ENCODE measurements at places on chromosomes 6 and 20.
A peak's percentile ranks its signal among the peaks of the same experiment; 100 is the strongest.

GRCh38 chr6:72781624-72782023 lies 159.8 kb downstream of the KCNQ5 start:
- H3K4me1 ChIP-seq = no peaks in the 10 kb centered on the region
- H3K36me3 ChIP-seq = no peaks in the 10 kb centered on the region
- H3K27ac ChIP-seq = no peak overlapping the region
- H3K27me3 ChIP-seq = no peaks in the 10 kb centered on the region
- no peak overlapping the region for H3K4me3 ChIP-seq

DNA sequence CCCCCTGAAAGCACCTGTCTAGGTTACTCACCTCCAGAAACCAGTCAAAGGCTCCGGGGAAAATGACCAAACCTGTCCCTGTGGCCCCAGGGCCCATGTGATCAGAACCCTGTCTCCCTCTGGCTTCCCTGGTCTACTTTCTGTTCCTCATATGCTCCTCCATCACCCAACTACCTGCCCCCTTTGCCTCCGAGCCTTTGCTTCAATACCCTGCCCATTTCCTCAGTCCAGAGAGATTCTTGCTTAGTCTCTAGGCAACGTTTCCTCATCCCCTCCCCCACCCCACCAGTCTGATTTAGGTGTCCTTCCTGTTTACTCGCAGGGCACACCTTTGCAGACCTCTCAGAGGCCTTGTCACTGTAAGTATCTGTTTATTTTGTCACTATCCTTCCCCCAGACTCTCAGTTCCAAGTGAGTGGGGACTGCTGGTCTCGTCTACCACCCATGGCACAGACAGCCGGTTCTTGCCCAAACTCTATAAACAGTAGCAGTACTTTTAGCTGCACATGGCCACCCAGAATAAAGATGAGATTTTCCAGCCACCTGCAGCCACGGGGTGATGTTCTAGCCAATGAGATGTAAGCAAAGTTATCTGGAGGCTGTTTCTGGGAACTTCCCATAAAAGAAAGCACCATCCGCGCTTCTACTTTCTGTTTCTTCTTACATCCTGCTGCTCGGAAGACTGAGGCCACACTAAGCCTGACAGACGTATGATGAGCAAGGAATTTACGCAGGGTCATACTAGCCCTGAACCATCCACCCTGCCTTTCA lies 13.3 kb downstream of the ELOVL5 start:
- H3K4me3 ChIP-seq = peak overlapping the region; percentile 48
- H3K27ac ChIP-seq = peak overlapping the region; percentile 98
- peak; percentile 56 for DNase-seq
- no peaks in the 10 kb centered on the region for H3K27me3 ChIP-seq

- no peaks in the 10 kb centered on the region for H3K36me3 ChIP-seq
- no peak overlapping the region for H3K27ac ChIP-seq
These were observed 40.6 kb upstream of the TPD52L1 start for GRCh38 chr6:125112934-125113333.

DNA sequence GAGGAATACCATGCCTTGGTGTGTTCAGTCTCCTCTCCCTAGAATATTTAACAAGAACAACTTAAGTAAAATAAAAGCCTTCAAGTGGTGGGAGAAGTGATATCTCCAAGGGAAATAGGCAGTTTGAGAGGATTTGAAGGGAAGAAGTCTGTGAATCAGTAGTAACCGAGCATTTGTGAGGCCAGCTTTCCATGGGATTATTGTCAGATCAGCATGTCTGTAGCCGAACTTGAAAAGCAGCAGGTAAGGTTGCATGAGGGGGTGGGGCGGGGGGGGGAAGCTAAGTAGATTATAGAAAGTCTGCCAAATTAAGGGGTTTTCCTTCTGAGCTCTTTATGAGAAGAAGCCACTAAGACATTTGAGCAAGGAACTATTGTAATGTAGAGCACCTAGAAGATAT lies 92.6 kb downstream of the GRIK2 start:
- H3K27ac ChIP-seq = no peak overlapping the region
- DNase-seq = no peak
- H3K4me3 ChIP-seq = no peak overlapping the region

GRCh38 chr20:37913567-37914366 lies 10.8 kb downstream of the VSTM2L start:
- no peak for DNase-seq
- no peaks in the 10 kb centered on the region for H3K36me3 ChIP-seq
- no peaks in the 10 kb centered on the region for H3K27me3 ChIP-seq

- DNase-seq = no peak
- no peaks in the 10 kb centered on the region for H3K36me3 ChIP-seq
- peaks cover 15% of the 10 kb centered on the region for H3K4me1 ChIP-seq
- H3K4me3 ChIP-seq = no peak overlapping the region
These were observed 15.8 kb downstream of the ADNP start for GRCh38 chr20:50915424-50915823.

DNA sequence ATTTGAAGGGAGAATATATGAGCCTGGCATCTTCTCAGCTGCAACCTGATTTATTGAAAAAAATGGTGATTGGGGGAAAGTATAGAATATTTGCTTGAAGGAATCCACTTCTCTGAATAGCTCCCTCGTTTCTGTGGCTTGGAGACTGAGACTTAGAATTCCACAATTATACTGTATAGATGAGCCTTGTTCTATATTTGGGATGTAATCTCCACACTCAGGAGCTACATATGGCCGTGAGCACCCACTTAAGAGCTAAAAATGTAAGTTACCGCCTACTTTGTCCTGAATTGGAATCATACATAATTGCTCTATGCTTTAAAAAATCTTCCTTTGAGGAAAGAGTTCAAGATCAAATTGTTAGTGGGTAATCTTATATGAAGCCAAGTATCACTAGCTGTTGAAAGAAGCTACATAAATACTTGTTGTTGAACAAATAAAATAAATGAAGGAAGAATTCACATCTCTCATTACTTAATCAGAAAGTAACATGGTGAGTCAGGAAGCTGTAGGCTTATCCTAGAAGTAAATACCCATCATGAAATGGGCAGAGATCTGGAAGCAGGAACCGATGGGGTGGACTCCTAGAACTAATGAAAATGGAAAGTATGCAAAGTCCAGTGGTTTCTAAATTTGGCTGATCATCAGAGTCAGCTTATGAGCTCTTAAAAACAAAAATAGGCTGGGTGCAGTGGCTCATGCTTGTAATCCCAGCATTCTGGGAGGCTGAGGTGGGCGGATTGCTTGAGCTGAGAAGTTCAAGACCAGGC lies 254.3 kb downstream of the SOX4 start:
- DNase-seq = no peak
- H3K4me1 ChIP-seq = no peaks in the 10 kb centered on the region
- no peak overlapping the region for H3K27ac ChIP-seq
- no peaks in the 10 kb centered on the region for H3K36me3 ChIP-seq
- H3K4me3 ChIP-seq = no peak overlapping the region
- no peaks in the 10 kb centered on the region for H3K27me3 ChIP-seq

DNA sequence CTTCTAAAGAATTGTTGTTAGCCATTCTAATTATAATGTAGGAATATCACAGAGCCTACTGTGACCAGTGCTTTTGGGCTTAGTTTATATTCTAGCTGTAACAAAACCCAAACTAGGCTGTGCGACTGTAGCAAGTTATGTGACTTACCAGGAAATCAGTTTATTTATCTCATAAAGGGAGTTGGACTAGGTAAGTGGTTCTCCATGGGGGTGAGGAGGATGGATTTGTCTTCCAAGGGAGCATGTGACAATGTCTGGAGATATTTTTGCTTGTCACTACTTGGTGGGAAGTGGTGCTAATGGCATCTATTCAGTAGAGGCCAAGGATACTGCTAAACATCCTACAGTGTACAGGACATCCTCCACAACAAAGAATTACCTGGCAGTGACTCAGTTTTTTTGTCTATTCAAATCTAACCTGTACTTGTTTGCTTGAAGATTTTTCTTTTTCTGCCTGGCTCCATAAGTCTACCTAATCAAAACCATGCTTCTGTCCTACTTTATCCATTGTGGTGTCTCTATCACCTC lies 32.5 kb downstream of the ZFAND3 start:
- DNase-seq = no peak
- no peaks in the 10 kb centered on the region for H3K4me1 ChIP-seq
- H3K36me3 ChIP-seq = peaks cover 4% of the 10 kb centered on the region
- H3K27me3 ChIP-seq = no peaks in the 10 kb centered on the region
- no peak overlapping the region for H3K27ac ChIP-seq
- H3K4me3 ChIP-seq = no peak overlapping the region

All from effector memory CD4-positive, alpha-beta T cell (primary cell).